Amygdala (tissue), 56 donors: ENCODE measurements at places on chromosomes 12 and 14.

DNA sequence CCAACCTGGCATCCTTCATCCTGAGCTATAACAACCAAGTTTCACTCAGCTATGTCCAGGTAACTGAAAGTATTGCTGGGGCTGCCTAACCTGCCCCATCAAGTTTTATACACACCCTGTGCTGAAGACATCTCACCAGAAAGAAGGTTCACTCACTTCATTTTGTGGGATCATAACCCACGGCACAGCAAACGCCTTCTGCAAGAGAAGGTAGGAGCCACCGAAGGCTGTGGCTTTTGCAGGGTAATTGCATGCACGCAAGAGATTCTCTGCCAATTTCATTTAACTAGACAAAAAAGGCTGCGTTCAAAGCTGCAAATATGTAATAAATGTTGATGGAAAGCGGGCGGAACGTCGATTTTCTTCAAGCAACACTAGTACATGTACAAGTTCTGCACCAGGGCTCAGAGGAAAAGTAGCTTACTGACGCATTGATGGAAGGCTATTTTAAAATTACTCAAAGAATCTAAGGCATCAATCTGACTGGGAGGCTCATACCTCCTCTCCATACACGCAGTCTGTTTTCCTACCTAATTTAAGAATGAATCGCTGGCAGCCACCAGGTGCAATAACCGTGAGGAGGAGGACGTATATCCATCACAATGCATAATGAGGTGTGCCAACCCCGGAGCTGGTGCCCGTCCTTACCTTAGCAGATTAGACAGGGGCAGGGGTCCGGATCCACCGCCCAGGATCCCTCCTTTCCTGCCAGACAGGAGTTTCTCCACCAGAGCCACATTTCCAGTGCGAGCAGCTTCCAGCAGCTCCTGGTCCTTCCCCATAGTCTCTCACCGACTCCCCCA is 1.1 kb downstream of the ANKS1B start:
- no peak for DNase-seq

- DNase-seq = no peak
These were observed 7.4 kb upstream of the PLEKHG6 start for GRCh38 chr12:6303071-6303470.

DNA sequence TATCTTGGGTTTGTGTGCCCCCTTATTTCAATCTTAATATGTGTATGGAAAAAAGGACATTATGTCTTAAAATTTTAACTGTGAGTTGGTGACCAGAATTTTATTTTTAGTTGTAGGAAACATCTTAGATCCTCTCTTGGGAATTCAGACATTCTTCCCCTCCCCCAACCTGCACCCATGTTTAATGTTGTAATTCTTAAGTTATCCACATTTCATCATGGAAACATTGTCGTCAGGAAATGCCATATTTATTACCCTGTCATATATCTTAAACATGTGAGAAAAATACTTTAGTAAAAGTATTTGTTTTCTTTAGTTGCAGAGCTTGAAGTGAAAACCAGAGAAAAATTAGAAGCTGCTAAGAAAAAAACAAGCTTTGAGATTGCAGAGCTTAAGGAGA is 30.3 kb downstream of the YEATS4 start:
- DNase-seq = no peak

- no peak for DNase-seq
These were observed 44.7 kb upstream of the CHST11 start for GRCh38 chr12:104411826-104412641.

- no peak for DNase-seq
These were observed 184.8 kb downstream of the SLC16A7 start for GRCh38 chr12:59780605-59781135.

DNA sequence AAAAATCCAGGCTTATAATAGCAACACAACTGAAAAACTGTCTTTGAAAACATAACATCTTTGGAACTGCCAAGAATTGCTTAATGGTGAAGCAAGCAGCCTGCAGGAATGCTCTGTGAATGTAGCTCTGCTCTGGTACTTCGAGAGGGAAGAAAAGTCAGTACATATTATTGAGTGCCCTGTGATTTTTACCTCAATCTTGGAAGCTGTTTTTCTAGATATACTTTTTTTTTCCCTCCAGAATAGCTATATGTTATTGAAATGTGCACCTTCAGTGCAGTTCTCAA is 508.1 kb downstream of the PCNX1 start:
- no peak for DNase-seq
